ENCODE measurements at places on chromosomes 11 and 22.
A peak's percentile ranks its signal among the peaks of the same experiment; 100 is the strongest.

- no peak for DNase-seq
- H3K27ac ChIP-seq: no peak overlapping the region
- peaks cover 8% of the 10 kb centered on the region for H3K27me3 ChIP-seq
- H3K4me1 ChIP-seq: no peaks in the 10 kb centered on the region
These were observed 1.3 kb downstream of the NTM start for GRCh38 chr11:131371791-131372104.

DNA sequence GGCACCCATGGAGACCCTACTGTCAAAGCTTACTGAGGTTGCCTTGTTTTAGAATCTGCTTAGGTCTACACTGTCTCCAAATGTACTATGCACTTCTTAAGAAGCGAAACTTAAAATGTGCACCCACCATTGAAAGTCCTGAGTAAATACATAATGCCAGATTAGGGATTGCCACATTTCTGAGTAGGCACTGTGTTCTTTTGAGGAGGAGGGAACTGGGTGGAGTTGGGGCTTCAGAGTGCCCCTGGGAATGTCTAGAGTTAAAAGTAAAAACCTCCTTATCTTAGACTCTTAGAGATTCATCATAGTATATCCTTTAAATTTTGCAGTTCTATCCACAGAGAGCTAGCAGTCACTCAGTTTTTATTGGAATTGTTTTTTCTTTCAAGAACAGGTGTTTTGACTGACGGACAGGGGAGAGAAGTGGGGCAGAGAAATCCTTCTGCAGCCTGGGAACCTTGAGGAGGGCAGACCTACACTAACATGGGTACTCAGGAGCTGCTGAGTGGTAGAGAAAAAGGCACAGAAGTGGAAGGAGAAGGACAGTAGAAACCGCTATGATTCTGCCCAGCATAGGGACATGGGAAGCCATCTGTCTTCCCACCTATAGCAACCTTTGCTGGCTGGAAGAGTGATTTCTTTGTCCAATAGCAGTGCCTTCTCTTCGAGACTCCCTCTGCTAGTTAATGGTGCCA lies 33.4 kb upstream of the MICAL2 start:
- H3K27ac ChIP-seq: no peak overlapping the region
- H3K27me3 ChIP-seq: no peaks in the 10 kb centered on the region

- no peak overlapping the region for H3K27ac ChIP-seq
- no peak overlapping the region for H3K4me3 ChIP-seq
- H3K27me3 ChIP-seq: no peaks in the 10 kb centered on the region
- peaks cover 5% of the 10 kb centered on the region for H3K36me3 ChIP-seq
- no peak for DNase-seq
These were observed 1.3 kb upstream of the ARAP1 start for GRCh38 chr11:72753341-72754148.

- no peak overlapping the region for H3K27ac ChIP-seq
- H3K4me3 ChIP-seq: no peak overlapping the region
- no peaks in the 10 kb centered on the region for H3K36me3 ChIP-seq
- no peak for DNase-seq
- H3K4me1 ChIP-seq: no peaks in the 10 kb centered on the region
- H3K27me3 ChIP-seq: peaks cover 41% of the 10 kb centered on the region
These were observed 8.2 kb downstream of the FGF19 start for GRCh38 chr11:69695581-69695980.

DNA sequence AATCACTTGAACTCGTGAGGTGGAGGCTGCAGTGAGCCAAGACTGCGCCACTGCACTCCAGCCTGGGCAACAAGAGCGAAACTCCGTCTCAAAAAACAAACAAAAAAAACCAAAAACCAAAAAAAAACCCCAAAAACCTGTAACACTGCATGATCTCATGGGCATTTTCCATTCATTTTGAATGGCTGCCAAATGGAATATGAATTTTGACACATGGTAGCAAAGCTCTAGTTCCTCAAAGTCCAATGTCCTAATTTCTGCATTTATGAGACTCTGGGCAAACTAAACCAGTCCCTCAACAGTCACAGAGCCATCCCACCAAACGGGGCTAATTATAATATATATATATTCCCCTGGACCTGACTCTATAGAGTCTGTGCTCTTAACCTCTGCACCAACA lies 61.8 kb downstream of the SGSM3 start:
- H3K4me1 ChIP-seq: peaks cover 19% of the 10 kb centered on the region
- no peak overlapping the region for H3K4me3 ChIP-seq
- no peak for DNase-seq
- no peak overlapping the region for H3K27ac ChIP-seq
- H3K36me3 ChIP-seq: peaks cover 84% of the 10 kb centered on the region

DNA sequence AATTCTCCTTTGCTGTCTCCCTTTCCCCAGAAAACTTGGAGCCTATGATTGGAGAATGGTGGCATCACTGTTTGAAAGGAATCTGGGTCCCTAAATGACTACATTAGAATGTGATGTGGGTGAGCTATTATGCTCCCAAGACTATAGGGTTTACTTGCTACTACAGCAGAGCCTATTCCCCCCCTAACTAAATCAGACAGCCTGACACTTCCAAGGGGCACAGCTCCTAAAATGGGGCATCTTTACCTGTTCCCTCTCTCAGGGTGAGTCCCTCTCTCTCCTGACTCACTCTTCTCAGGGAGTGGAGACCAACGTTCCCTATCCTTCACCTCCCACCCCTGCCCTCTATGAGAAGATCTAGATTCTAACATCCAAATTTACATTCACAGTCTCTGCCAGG lies 775 bp upstream of the ISX start:
- no peaks in the 10 kb centered on the region for H3K4me1 ChIP-seq
- H3K27ac ChIP-seq: no peak overlapping the region
- no peaks in the 10 kb centered on the region for H3K27me3 ChIP-seq
- DNase-seq: no peak

DNA sequence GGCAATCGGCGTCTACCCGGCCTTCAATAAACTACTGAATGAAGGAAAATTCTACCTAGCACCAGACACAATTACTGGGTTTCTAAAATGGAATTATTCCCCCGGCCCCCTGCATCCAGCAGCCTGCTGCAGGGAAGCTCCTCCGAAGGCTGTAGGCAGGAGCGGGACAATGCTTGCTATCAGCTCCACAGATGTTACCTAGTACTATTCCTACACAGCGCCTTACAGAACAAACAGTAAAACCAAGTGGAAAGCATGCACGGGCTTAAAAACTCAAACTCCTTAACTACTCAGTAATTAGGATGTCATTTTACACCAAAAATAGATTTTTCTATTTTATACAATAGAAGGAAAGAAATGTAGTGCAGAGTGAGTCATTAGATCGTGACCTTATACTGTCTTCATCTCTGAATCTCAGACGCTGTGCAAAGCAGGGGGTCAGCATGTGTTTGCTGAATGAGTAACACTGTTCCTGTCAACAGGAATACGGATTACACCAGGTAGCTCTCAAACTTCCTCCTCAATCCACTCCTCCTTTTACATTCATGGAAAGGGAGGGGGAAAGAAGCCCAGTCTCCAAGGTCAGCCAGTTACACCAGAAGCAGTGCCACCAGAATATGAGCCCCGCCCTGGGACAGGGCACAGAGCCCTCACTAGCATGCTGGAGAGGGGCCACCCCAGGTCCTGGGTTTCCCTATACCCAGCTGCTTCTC lies 74.9 kb downstream of the PACSIN2 start:
- peaks cover 6% of the 10 kb centered on the region for H3K36me3 ChIP-seq
- DNase-seq: no peak

GRCh38 chr11:13101644-13102512 lies 92.8 kb downstream of the RASSF10 start:
- peaks cover 4% of the 10 kb centered on the region for H3K27me3 ChIP-seq
- H3K4me1 ChIP-seq: no peaks in the 10 kb centered on the region
- DNase-seq: no peak

GRCh38 chr11:57311109-57311936 lies 13.4 kb downstream of the TNKS1BP1 start:
- peaks cover 7% of the 10 kb centered on the region for H3K36me3 ChIP-seq
- peak overlapping the region; percentile 29 for H3K4me3 ChIP-seq
- no peaks in the 10 kb centered on the region for H3K27me3 ChIP-seq
- no peak overlapping the region for H3K27ac ChIP-seq

DNA sequence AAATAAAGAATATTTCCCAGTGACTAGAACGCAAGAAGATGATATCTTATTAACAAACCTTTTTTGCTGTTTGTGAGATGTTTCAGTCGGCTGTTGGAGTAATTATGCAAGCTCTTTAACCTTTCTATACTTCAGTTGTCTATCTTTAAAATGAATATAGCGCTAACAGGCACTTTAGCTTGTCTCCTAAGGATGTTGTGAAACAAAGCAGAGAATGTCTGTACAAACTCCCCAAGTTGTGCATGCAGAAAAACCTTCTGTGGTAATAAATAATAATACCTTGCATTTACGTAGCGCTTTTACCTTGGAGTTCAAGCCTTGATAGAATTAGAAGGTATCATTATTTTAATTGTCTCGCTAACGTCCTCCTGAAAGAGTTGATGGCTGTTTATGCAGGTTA lies 1.9 kb upstream of the KDM2A start:
- H3K36me3 ChIP-seq: peaks cover 4% of the 10 kb centered on the region
- H3K27me3 ChIP-seq: no peaks in the 10 kb centered on the region
- no peak for DNase-seq

GRCh38 chr11:19956228-19956627 lies 204.0 kb downstream of the DBX1 start:
- no peak for DNase-seq
- no peak overlapping the region for H3K4me3 ChIP-seq
- H3K4me1 ChIP-seq: no peaks in the 10 kb centered on the region
- no peak overlapping the region for H3K27ac ChIP-seq
- no peaks in the 10 kb centered on the region for H3K27me3 ChIP-seq
- H3K36me3 ChIP-seq: no peaks in the 10 kb centered on the region

GRCh38 chr11:7449841-7450214 lies 35.5 kb upstream of the OLFML1 start:
- no peak overlapping the region for H3K27ac ChIP-seq
- H3K4me1 ChIP-seq: no peaks in the 10 kb centered on the region
- no peaks in the 10 kb centered on the region for H3K27me3 ChIP-seq
- no peak overlapping the region for H3K4me3 ChIP-seq
- no peaks in the 10 kb centered on the region for H3K36me3 ChIP-seq

DNA sequence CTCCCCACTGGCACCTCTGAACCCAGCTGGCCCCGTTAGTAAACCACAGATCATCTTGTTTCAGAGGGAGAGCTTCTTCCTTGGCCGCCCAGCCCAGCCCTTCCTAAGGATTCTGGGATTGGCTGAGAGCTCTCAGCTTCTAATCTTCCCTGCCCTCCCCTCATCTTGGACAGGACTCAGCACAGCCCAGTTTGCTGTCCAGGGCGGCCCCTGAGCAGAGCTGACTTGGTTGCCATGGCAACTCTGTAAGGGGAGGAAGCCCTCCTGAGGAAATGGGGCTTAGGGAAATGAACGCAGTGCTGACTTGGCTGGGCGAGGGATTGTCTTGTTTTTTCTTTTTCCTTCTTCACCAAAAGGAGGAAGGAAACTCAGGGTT lies 4.6 kb downstream of the APOL4 start:
- no peak overlapping the region for H3K27ac ChIP-seq
- peaks cover 9% of the 10 kb centered on the region for H3K4me1 ChIP-seq
- DNase-seq: no peak
- no peaks in the 10 kb centered on the region for H3K36me3 ChIP-seq
- H3K27me3 ChIP-seq: no peaks in the 10 kb centered on the region

DNA sequence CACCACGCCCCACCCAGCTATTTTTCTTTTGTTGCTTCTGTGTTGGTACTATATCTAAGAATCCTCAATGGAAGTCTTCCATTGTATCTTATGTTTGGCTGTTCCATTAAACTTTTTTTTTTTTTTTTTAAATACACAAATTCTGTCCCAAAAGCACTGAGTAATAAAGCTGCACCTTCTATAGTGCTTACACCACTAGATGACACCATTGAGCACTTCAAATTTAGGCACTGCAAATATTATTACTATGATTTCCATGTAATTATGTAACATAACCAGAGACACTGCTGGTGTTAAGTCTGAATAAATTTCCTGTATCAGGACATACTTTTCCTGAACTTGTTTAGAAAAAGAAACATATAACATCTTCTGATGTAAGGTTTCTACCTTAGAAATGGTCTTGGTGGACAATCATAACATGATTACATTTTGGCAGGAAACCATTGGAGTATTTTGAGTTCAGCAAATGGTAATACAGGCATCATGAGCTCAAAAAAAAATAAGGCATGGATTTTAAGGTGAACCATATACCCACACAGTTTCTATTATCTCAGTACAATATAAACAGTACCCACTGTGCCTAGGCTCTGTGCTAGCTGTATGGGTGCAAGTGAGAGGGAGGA lies 110.5 kb downstream of the ATG16L2 start:
- no peaks in the 10 kb centered on the region for H3K27me3 ChIP-seq
- no peak overlapping the region for H3K27ac ChIP-seq

DNA sequence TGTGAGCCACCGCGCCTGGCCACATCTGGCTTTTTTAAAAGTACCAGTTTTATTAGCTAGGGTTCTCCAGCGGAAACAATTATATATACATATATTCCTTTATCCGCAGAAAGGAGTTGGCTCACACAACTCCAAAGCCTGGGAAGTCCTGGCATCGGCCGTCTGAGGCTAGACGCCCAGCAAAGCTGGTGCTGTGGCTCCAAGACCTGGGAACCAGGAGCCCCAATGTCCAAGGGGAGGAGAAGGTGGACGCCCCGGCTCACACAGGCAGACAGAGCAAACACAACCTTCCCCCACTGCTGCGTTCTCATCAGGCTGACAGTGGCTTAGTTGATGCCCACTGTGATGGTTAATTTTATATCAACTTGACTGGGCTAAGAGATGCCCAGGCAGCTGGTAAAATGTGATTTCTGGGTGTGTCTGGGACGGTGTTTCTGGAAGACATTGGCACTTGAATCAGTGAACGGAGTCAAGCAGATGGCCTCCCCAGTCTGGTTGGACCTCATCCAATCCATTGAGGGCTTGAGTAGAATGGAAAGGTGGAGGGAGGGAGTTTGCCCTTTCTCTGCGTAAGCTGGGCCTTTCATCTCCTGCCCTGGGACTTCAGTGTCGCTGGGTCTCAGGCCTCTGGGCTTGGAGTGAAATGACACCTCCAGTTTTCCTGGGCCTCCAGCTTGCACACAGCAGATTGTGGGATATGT lies 904.4 kb downstream of the BRD1 start:
- H3K4me3 ChIP-seq: no peak overlapping the region
- no peak overlapping the region for H3K27ac ChIP-seq
- H3K27me3 ChIP-seq: peaks cover 19% of the 10 kb centered on the region

- H3K4me1 ChIP-seq: no peaks in the 10 kb centered on the region
- no peak overlapping the region for H3K27ac ChIP-seq
- no peaks in the 10 kb centered on the region for H3K27me3 ChIP-seq
- no peak for DNase-seq
- no peaks in the 10 kb centered on the region for H3K36me3 ChIP-seq
These were observed 305.1 kb downstream of the CNTN5 start for GRCh38 chr11:99325847-99326246.

DNA sequence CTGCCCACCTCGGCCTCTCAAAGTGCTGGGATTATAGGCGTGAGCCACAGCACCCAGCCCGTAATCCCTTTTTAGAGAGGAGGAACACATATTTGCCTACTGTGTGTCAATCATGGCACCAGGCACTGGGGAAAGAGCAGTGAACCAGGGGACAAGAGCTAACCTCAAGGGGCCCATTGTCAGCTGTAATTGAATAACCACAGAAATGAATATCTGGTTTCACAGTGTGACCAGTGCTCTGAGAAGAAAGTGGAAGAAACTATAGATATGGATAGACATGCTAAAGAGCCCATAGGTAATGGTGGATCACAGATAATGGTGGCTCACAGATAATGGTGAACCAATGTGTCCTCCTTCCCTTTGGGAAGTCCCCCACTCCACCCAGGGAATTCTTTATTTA lies 8.6 kb upstream of the KCTD14 start:
- H3K4me3 ChIP-seq: no peak overlapping the region
- no peaks in the 10 kb centered on the region for H3K4me1 ChIP-seq
- DNase-seq: no peak
- no peak overlapping the region for H3K27ac ChIP-seq
- H3K36me3 ChIP-seq: no peaks in the 10 kb centered on the region

Data from CD4-positive, alpha-beta T cell (primary cell).